ENCODE measurements at places on chromosomes 3 and 15.

- no peak for DNase-seq
Measured at GRCh38 chr3:130425484-130425883, 80.0 kb downstream of the COL6A5 start.

DNA sequence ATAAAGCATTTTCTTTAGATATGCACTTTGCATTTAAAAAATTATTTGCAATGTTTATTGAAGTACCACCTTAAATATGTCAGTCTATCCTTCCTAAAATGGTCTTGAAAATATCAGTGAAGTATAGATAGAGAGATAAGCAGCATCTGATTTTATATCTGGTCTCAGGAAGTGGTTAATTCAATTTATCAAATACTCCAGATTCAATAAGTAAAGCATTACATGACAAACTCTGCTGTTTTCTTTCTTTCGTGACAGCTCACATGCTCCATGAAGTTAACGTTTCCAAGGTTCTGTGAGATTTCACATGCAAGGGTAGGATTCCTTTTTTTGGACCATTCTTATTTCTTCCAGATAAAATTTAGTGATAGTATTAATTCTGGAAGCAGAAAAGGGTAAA lies 775.4 kb upstream of the ROBO1 start:
- no peak for DNase-seq

DNA sequence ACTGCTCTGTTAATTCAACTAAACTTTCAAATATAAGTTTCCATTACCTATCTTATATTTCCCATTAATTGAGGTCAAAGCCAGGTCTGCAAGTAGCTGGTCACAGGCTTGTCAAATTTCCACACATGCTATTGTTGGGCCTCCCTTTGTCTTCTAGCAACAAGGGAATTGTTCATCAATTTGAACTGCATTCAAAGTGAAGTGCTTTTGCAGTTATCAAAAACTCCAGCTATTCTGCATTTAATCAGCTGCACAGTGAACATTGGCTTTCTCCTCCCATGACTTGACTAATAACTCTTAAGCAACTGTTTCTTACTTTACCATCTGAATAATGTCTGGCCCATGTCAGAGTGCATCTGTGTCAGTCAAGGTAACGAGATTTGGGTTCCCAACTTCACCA lies 198.4 kb downstream of the KCNH8 start:
- no peak for DNase-seq

GRCh38 chr15:94576889-94577533 lies 345.6 kb downstream of the MCTP2 start:
- DNase-seq = no peak

Measured in activated CD4-positive, CD25-positive, alpha-beta regulatory T cell treated with anti-CD3 and anti-CD28 coated beads, Interleukin-2, amount 50 U/mL, for 72 hours (primary cell).